IPS DF 19.7 (cell line): ENCODE measurements at places on chromosomes 2 and 18.

GRCh38 chr2:165952741-165953211, 800 bp downstream of the TTC21B start:
- no peak for DNase-seq

DNA sequence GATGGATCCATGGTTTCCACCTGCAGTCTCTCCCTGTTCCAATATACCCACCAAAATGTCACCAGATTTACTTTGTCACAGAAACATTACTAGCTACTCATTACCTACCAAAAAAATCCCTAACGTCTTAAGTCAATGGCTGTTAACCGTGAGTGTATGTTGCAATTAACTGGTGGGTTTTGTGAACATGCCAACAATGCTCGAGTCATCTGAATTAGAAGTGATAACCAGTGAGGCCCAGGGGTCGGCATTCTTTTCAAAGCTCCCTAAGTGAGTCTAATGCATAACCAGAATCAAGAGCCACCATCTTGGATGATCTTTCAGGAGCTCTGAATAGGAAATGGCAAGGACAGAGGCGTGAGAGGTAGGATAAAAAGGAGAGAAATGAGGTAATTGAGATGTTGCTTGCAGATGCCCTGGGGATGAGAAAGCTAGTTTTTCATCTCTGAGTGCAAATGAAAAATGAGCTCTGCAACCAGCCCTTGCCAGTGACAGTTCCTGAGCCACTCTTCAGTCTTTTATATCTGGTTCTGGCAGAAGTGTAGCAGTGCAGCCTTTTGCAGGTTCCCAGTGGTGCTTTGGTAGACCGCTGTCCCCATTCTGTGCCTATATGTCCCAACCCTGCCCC, 130.0 kb upstream of the RND3 start:
- no peak for DNase-seq

DNA sequence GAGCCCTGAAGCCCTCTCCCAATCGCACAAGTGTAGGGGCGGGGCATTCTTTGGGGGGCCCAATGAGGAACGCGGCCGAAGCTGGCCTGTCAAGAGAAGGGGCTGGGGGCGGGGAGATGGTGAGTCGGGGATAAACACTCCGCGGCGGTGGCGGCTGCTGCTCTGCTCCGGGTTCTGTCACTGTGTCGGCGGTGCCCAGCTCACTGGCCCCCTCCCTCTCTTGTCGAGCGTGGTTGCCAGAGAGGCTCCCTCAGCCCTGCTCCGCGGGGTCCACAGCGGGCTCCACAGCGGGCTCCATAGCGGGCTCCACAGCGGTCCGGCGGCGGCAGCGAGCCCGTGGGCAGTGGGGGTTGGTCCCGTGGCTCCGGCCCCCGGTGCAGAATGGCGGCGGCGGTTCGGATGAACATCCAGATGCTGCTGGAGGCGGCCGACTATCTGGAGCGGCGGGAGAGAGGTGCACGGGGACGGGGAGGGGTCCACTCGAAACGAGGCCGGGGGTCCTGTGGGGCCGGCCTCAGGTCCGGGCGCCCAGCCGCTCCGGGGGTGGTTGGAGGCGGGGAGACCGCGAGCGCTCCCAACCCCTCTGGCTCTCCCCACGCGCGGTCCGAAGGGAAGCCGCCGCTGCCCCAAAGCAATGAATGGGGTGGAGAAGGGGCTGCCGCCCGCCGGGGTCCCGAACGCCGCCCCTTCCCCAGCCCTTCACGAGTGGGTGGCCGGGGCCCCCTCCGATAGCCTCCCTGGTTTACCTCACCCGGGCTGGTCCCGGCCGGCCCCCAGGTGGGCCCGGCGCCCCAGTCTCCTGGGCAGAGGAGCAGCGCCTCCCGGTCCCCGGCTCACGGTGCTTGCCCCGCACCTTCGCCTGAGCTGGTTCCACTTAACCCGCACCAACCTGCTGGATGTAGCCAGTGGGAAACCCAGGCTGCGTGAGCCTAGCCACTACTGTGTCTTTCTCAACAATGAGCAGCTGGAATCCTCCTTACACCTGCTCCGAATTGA, at the start of gene MXD1:
Gene MXD1 (plus strand): TSS at position 160 of the 996 bp plus-strand sequence. CDS start 222 bp downstream, at position 382.
- DNase-seq, result no peak

DNA sequence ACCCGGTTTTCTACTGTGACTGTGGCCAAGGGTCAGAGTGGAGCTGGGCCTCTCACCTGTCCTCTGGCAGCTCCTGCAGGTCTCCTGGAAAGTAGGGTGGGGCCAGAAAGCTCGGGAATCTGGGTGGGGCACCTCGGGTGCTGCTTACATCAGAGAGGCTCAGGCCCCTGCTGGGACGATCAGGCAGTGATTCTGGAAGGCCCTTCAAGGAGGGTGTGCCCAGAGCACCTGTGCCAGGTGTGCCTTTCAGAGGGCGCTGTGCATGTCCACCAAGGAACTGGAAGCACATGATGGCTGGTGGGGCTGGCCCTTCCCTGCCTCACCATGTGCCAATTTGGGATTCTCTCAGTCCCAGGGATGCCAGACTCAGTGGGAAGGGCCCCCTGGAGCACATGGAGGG, 44.0 kb downstream of the ATP6V1C2 start:
- DNase-seq, result no peak

DNA sequence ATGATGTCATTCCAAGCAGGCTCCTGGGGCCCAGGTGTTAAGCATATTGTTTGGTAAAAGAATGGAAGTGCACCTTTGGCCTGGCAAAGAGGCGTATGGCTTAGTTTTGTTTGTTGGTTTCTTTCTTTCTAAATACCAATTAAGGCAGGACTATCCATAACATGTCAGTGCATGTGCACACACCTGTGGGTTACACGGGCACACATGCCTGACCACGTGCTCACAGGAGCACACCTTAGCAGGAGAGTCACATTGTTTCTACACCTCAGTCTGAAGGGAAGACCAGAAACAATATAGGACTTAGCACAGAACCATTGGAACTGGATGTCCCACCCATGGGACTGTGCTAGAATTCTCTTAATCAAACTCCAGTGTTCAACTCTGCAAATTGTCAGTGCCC, 127.8 kb downstream of the FBXO15 start:
- DNase-seq, result no peak
